Fibroblast of skin of right quadriceps (primary cell): ENCODE measurements at places on chromosomes 2 and 18.

- DNase-seq = no peak
Measured at GRCh38 chr18:23934252-23934651, 80.3 kb upstream of the TTC39C start.

GRCh38 chr2:105038383-105039061, 653 bp downstream of the MRPS9 start:
- peak; percentile 2 for DNase-seq

DNA sequence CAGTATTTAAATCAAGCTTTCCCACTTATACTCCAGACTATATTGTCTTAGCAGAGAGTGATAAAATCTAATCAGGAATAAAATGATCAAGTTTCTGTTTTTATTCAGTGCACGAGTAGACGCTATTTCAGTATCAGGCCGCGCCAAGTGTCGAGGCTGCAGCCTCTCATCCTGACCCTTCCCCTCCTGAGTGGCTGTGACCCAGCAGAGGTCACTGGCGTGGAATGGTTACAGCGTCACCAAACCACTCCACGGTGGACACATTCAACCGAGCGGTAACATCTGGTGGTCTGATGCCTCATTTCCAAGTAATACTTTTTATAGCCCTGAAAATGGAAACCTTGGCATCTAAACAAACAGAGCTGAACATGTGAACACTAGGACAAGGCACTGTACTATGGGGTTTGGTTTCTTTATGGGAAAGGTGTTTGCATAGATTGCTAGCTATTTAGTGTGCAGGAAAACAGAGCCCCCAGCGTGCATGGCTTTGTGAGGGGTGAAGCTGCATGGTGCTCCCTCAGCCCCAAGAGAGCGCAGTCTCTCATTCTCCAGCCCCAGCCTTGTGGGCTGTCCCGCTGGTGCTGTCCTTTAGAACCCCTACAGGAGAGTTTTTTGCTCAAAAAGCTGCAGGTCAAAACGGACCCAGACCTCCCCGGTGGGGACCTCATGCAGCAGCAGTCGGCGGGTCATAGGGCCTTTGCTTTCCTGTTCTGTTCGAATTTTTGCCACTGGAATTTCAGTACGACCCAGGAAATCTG, 28.4 kb downstream of the FAM228A start:
- no peak for DNase-seq

DNA sequence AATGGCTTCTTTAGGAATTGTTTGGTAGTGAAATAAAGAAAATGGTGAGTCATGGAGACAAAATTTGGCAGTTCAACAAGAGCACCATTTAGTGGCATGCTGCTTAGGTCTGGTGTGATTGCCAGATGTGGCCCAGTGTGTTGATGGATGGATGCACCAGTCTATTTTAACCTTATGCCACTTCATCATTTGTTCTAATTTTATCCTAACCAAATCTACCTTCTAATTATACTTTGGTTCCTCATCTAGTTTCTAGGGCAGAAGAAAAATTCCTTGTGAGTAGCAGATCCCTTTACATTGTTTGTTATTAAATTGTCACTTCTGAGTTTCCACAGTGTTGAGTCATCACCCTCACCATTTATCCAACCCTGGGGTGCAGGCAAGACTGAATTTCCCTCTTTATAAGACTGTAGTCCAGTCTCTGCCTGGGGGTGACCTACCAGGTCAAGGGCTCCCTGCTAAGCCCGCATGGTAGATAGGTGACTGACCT, 32.5 kb downstream of the NABP1 start:
- peak; percentile 87 for DNase-seq
